ENCODE measurements at places on chromosomes 16 and 17. TPM values are rescaled to one million over a fixed set of nuclear protein-coding genes. Genes with fewer than 3 reads are reported as not detected.

The HCRT gene
- not detected for total RNA-seq

The TMEM100 gene
- 0.59 TPM for total RNA-seq

The CD300A gene
- total RNA-seq: 0.28 TPM

The CCL4L2 gene
- not detected for total RNA-seq

The HOXB13 gene
- not detected for total RNA-seq

The HLF gene
- total RNA-seq: 0.11 TPM

DNA sequence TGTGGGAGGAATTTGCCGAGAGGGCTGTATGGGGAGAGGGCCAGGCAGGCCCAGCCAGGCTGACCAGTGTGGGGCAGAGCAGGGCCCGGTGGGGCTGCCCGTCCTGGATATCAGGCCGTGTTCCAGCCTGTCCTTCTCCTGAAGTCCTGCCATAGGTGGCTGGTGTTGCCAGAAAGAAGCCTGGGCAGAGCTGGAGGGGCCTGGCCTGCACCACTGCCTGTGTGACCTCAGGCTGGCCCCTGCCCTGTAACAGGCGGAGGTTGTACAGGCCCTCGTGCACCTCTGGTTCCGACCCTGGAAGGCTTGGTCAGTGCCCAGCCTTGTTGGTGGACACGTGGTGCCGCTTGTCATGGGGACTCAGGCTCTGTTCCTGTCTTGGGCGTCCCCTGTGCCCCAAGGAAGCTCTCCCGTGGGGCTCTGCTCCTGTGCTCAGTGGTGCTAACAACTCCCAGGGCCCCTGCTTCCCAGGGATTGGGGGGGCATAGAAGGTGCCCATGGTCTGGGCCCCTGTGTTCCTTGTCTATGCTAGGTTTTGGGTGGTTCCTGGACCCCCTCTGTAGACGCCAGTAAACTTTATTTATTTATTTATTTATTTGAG, 33.3 kb downstream of the ADCY7 start:
- no peaks in the 10 kb centered on the region for H3K27me3 ChIP-seq
- no peak overlapping the region for H3K27ac ChIP-seq
- H3K4me1 ChIP-seq: no peaks in the 10 kb centered on the region
- H3K4me3 ChIP-seq: no peak overlapping the region

- no peak for DNase-seq
- no peaks in the 10 kb centered on the region for H3K36me3 ChIP-seq
- no peak overlapping the region for H3K4me3 ChIP-seq
- H3K27ac ChIP-seq: no peak overlapping the region
- H3K4me1 ChIP-seq: peaks cover 35% of the 10 kb centered on the region
Measured at GRCh38 chr17:81428948-81429774, 33.9 kb downstream of the BAHCC1 start.

- H3K4me1 ChIP-seq: no peaks in the 10 kb centered on the region
- no peak for DNase-seq
- H3K36me3 ChIP-seq: peaks cover 41% of the 10 kb centered on the region
- no peak overlapping the region for H3K4me3 ChIP-seq
- no peaks in the 10 kb centered on the region for H3K27me3 ChIP-seq
Measured at GRCh38 chr17:17264430-17264829, 16.6 kb downstream of the COPS3 start.

GRCh38 chr17:63571632-63572310, 21.5 kb downstream of the DCAF7 start:
- H3K27ac ChIP-seq: no peak overlapping the region
- no peak overlapping the region for H3K4me3 ChIP-seq
- DNase-seq: no peak
- no peaks in the 10 kb centered on the region for H3K36me3 ChIP-seq

GRCh38 chr17:30788918-30789317, 35.6 kb downstream of the CRLF3 start:
- no peak for DNase-seq
- no peaks in the 10 kb centered on the region for H3K27me3 ChIP-seq
- H3K36me3 ChIP-seq: peaks cover 18% of the 10 kb centered on the region
- no peaks in the 10 kb centered on the region for H3K4me1 ChIP-seq
- peak overlapping the region; percentile 80 for H3K27ac ChIP-seq

- DNase-seq: no peak
- no peak overlapping the region for H3K4me3 ChIP-seq
- peaks cover 6% of the 10 kb centered on the region for H3K27me3 ChIP-seq
- no peak overlapping the region for H3K27ac ChIP-seq
Measured at GRCh38 chr16:86452451-86452850, 57.9 kb upstream of the FOXF1 start.

GRCh38 chr16:15435216-15435864, 952 bp downstream of the BMERB1 start:
- peaks cover 15% of the 10 kb centered on the region for H3K27me3 ChIP-seq
- H3K4me3 ChIP-seq: peak overlapping the region; percentile 76
- no peak overlapping the region for H3K27ac ChIP-seq
- peak; percentile 35 for DNase-seq
- H3K36me3 ChIP-seq: no peaks in the 10 kb centered on the region

DNA sequence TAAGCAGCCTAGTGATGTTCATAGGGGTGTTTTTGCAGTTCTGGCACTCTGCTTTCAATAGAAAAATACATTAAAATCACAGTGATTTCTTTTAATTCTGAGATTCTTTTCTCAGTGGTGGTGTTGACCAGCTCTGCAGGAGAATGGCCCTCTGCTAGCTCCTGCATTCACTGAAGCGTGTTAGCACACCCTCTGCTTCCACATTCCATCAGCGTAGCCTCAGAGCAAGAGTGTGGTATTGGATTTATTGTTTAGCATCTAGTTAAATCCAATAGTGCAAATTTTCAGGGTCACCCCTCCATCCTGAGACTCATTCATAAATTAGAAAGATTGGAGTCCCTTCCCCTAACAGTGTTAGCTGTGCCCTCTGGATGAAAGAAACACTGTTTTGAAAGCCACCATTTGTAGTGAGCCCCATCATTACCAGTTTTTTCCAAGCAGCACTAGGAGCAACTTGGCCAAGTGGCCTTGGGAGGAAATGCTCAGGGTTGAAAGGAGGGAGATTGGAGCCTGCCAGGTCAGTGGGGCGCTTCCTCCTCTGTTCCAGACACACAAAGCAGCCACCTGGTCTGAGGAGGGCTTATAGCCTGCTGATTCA, 45.7 kb downstream of the B9D1 start:
- H3K27me3 ChIP-seq: no peaks in the 10 kb centered on the region
- no peak overlapping the region for H3K27ac ChIP-seq
- H3K36me3 ChIP-seq: no peaks in the 10 kb centered on the region
- no peak for DNase-seq
- no peak overlapping the region for H3K4me3 ChIP-seq

- H3K4me3 ChIP-seq: no peak overlapping the region
- H3K4me1 ChIP-seq: no peaks in the 10 kb centered on the region
- no peaks in the 10 kb centered on the region for H3K27me3 ChIP-seq
- H3K27ac ChIP-seq: no peak overlapping the region
Measured at GRCh38 chr17:45976755-45977505, 22.1 kb upstream of the STH start.

GRCh38 chr17:29078183-29079045, 35.5 kb downstream of the PIPOX start:
- H3K36me3 ChIP-seq: no peaks in the 10 kb centered on the region
- H3K27me3 ChIP-seq: no peaks in the 10 kb centered on the region
- H3K4me1 ChIP-seq: peaks cover 15% of the 10 kb centered on the region
- no peak overlapping the region for H3K4me3 ChIP-seq

GRCh38 chr17:33288954-33289353, 4.1 kb downstream of the ASIC2 start:
- no peak overlapping the region for H3K27ac ChIP-seq
- H3K36me3 ChIP-seq: no peaks in the 10 kb centered on the region
- H3K4me3 ChIP-seq: no peak overlapping the region
- H3K4me1 ChIP-seq: no peaks in the 10 kb centered on the region

DNA sequence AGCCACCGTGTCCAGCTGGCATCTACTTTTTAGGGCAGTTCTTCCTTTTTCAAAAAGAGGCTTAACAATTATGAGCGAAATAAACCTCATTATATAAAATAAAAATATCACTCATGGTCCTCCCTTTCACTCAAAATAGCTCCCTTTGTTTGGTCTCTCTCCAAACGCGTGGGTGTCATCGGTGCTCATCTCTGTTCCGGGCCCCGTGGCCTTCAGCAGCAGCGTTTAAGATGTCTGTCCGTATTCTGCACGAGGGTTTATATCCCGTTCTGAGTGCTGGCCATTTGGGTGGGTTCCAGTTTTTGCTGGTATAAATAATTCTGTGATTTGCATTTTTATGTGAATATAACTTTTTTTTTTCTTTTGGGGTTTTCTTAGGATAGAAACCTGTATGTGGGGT, 33.4 kb downstream of the PRMT7 start:
- no peak for DNase-seq
- H3K36me3 ChIP-seq: no peaks in the 10 kb centered on the region
- H3K4me1 ChIP-seq: no peaks in the 10 kb centered on the region
- no peaks in the 10 kb centered on the region for H3K27me3 ChIP-seq
- H3K27ac ChIP-seq: no peak overlapping the region

- no peak overlapping the region for H3K4me3 ChIP-seq
- no peak overlapping the region for H3K27ac ChIP-seq
- H3K36me3 ChIP-seq: no peaks in the 10 kb centered on the region
- DNase-seq: peak; percentile 41
- peaks cover 11% of the 10 kb centered on the region for H3K4me1 ChIP-seq
Measured at GRCh38 chr16:59164461-59164860, 430.3 kb upstream of the GOT2 start.

- H3K4me3 ChIP-seq: no peak overlapping the region
- H3K4me1 ChIP-seq: peaks cover 8% of the 10 kb centered on the region
- H3K27me3 ChIP-seq: no peaks in the 10 kb centered on the region
- H3K36me3 ChIP-seq: no peaks in the 10 kb centered on the region
Measured at GRCh38 chr16:12341423-12341822, 364.9 kb downstream of the SNX29 start.

DNA sequence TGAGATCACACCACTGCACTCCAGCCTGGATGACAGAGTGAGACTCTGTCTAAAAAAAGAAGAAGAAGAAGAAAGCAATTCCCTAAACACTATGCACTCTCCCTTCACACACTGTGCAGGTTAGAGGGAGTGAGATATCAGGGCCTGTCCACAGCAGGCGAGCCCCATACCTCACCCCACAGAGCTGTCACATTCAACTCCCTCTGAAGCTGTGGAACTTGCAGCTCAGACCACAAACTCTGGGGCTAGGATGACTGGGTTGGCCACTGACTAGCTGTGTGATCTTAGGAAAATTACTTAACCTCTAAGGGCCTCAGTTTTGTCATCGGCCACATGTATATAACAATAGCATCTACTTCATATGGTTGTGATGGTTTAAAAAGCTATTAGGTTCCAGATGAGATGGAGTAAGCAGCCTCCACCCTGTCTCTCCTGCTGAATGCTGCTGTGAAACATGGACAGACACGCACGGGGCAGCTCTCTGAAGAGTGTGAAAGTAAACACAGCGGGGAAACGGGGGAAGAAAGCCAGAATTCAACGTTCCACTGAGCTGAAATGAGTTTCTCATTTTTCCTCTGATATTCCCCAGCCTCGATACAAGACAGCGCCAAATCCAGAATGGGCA, 13.6 kb upstream of the PYY start:
- H3K36me3 ChIP-seq: no peaks in the 10 kb centered on the region
- no peak overlapping the region for H3K27ac ChIP-seq
- H3K27me3 ChIP-seq: no peaks in the 10 kb centered on the region

- no peaks in the 10 kb centered on the region for H3K4me1 ChIP-seq
- no peak overlapping the region for H3K4me3 ChIP-seq
- H3K36me3 ChIP-seq: no peaks in the 10 kb centered on the region
- H3K27ac ChIP-seq: no peak overlapping the region
- no peaks in the 10 kb centered on the region for H3K27me3 ChIP-seq
- DNase-seq: no peak
Measured at GRCh38 chr17:5630434-5630833, 46.1 kb upstream of the NLRP1 start.

GRCh38 chr16:808085-808386, 7.5 kb upstream of the GNG13 start:
- peak overlapping the region; percentile 77 for H3K4me3 ChIP-seq
- peaks cover 36% of the 10 kb centered on the region for H3K27me3 ChIP-seq
- H3K36me3 ChIP-seq: no peaks in the 10 kb centered on the region
- DNase-seq: no peak
- H3K4me1 ChIP-seq: no peaks in the 10 kb centered on the region
- H3K27ac ChIP-seq: no peak overlapping the region

- H3K27ac ChIP-seq: no peak overlapping the region
- no peaks in the 10 kb centered on the region for H3K36me3 ChIP-seq
- no peaks in the 10 kb centered on the region for H3K4me1 ChIP-seq
- no peak for DNase-seq
Measured at GRCh38 chr17:56896217-56896967, 17.5 kb downstream of the TRIM25 start.

GRCh38 chr16:67029254-67030096, 526 bp downstream of the CBFB start:
- H3K27me3 ChIP-seq: peaks cover 7% of the 10 kb centered on the region
- H3K36me3 ChIP-seq: no peaks in the 10 kb centered on the region

DNA sequence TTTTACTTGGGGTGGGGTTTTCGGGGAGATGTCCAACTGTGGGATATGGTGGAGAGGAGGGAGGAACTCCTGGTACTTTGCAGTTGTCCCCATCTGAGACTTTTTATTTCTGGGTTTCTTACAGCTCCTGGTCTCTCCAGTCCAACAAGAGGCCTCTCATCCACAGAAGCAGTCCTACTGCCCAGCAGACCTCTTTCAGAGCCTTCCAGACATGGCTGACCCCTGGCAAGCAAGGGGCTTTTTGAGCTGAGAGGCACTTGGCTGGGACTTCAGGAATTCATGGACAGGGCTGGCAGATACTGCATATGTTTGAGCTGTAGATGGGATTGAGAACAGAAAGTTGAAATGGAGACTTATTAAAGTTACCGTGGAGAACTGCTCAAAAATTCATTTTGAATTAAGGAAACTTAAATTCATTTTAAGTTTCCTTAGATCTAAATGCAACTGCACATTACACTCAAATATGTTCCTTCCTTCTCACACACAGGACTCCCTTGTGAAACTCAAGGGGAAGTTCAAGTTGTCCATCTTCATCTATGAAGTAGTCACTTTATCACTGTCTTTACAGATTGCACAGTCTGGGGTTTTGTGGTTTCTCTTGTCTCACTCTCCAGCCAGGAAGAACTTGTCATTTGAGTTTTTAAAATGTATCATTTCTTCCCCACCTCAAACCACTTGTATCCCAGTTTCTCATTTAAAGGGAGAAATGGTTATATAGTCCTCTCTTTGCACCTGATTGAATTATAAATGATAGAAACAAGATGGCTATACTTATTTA, 1.1 kb downstream of the LASP1NB start:
- no peaks in the 10 kb centered on the region for H3K27me3 ChIP-seq
- H3K27ac ChIP-seq: no peak overlapping the region
- H3K4me3 ChIP-seq: peak overlapping the region; percentile 26
- no peak for DNase-seq

DNA sequence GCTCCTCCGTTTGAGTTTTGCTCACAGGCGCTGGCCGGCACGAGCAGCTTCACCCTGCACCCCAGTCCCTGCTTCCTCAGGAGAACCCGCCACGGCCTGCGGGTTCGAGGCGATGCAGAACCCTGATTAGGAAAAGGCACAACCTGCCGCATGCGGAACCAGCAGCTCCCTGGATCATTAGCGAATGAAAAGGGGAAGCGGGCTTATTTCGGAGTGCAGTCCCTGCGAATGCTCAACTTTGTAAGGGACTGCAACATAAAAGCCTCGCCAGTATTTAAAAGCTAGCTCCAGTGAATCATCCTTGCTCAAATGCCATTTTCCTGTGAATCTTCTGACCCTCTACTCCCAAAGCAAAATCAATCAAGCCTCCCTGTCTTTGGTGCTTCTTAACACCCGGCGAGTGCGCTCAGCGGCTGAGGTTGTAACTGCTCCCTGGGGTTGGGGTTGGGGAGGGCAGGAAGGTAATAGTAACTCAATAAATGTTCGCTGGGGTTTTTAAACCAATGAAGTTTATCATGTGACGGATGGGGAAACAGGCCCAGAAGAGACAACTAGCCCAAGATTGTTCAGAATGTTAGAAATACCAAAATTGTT, 678 bp upstream of the AKAP10 start:
- H3K4me3 ChIP-seq: peak overlapping the region; percentile 90
- peak overlapping the region; percentile 43 for H3K27ac ChIP-seq
- H3K27me3 ChIP-seq: no peaks in the 10 kb centered on the region
- peaks cover 30% of the 10 kb centered on the region for H3K4me1 ChIP-seq
- no peak for DNase-seq
